SW 1271 (cell line): ENCODE measurements at places on chromosomes 6 and 20.

DNA sequence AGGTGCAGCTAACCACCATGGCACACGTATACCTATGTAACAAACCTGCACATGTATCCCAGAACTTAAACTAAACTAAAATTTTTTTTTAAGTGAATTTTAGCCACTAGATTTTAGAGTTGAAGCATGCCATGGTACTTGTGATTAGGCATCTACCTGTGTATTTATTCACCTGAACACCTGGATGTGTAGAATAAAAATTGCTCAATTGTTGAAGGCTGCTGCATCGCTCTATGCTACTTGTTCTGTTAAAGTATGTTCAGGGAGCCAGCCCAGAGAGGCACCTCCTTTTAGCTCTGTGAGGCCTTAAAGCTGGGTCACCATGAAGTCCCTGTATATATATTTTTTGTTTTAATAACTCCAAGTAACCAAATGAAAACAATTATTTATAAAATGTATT is 28.3 kb downstream of the SLC22A3 start:
- DNase-seq: no peak

GRCh38 chr20:12925210-12925755 is 83.5 kb upstream of the SPTLC3 start:
- peak; percentile 80 for DNase-seq

GRCh38 chr20:48679599-48679998 is 148.2 kb downstream of the PREX1 start:
- DNase-seq: peak; percentile 12

DNA sequence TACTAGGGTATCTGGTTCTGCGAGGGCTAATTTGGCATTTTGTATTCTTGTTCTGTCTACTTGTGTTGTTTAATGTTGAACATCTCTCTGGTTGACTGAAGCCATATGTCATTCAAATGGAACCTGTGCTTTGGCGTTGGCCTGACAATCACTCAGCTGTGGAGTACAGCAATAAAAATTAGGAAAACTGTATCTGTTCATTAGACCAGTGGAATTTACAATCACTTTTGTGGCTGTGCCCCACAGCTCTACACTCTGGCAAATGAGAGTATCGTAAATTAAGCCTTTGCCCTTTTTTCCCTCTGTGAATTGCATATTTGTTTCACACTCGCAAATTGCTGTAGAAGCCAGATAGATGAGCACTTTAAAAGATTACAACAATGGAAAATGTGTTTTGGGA is 102.0 kb downstream of the ARID1B start:
- DNase-seq: no peak

DNA sequence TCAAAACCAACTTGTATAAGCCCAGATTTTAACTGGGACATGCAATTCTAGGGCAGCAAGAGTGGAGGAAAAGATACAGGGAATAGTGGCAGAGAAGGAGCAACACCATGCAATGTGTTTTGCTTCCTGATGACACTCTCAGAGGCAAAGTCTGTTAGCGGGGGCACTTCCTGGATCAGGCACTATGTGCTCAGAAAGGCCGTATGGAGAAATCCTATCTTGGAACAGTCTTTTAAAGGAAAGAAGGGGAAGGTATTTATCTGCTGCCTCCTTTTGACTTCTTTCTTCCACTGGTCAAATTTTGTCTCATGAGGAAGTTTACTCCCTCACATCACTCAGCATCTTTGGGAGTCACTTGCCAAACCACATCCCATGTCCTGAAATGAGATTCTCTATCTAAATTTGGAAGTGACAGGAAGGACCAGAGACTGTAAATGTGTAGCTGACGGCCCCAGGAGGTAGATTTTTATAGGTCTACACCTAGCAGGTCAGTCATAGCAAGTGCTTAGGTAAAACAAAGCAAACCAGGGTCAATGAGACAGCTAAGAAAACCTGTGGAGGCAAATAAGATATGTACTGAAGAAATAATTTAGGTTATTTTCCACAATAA is 91.7 kb upstream of the ELOVL5 start:
- DNase-seq: no peak

DNA sequence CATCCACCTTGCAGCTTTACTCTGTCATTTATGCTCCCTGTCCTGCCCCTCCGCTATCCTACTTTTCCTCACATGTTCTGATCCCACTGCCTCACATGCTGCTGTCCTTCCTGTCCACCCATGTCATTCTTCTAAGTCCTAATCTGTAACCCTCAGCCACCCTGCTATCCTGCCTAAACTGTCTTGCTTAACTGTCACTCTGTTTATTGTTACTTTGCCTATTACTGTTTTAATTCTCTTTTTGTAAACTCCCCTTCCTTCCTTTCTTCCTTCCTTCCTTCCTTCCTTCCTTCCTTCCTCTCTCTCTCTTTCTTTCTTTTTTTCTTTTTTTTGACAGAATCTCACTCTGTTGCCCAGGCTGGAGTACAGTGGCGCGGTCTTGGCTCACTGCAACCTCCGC is 1.4 kb downstream of the CUL9 start:
- DNase-seq: no peak
